ENCODE measurements at places on chromosomes 2 and 18.

DNA sequence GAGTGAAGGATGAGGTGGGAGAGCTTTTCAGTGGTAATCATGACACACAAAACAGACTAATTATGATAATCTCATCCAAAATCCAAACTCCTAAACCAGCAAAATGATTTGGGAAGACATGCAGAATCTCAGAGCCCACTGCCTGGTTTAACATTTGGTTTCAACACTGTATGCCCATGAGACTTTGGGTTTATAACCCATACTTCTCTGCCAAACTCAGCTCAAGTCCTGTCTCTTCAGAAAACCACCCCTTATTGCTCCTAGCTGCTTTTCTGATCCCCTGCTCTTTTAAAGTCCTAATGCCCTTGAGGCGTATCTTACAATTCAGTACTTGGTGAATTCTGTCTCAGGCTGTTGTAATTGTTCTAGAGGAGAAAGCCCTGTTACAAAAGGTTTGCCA is 593.0 kb upstream of the ID2 start:
- DNase-seq, result no peak

GRCh38 chr2:233255151-233255550 is 3.7 kb downstream of the ATG16L1 start:
- DNase-seq, result no peak

GRCh38 chr2:173815772-173816171 is 149.4 kb downstream of the SP3 start:
- DNase-seq, result no peak

DNA sequence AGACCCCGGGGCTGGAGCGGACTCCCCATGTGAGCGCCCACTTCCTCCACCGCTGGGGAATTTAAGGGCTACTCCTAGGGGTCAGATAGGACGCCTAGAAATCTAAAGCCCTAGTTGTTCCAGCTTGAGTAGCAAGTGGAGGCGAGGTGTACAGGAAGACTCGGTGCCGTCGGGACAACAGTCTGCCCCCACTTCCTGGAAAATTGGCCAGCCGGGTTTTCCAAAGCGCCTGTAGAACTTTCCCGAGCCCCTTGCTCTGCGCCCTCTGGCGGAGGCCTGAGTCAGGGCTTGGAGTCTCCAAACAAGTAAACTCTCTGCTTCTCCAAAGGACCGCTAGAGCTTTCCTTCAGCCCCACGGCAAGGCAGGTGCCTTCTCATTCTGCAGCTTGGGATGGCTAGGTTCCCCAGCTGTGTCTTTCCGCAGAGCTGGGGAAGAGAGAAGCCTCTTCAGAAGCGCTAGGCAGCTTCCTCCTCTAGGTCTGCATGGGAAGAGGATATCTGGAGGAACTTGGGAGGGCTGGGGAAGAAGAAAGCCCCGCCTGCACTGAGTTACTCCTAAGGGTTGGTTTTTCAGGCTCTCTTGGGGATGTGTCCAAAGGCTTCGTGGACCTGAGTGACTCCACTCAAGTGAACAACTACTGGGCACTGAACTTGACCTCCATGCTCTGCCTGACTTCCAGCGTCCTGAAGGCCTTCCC is 681 bp downstream of the SPR start:
- DNase-seq, result peak; percentile 78

GRCh38 chr2:39537150-39537549 is 100.1 kb upstream of the MAP4K3 start:
- no peak for DNase-seq

- DNase-seq, result no peak
Observed at GRCh38 chr2:8149985-8150539, 531.8 kb upstream of the ID2 start.

DNA sequence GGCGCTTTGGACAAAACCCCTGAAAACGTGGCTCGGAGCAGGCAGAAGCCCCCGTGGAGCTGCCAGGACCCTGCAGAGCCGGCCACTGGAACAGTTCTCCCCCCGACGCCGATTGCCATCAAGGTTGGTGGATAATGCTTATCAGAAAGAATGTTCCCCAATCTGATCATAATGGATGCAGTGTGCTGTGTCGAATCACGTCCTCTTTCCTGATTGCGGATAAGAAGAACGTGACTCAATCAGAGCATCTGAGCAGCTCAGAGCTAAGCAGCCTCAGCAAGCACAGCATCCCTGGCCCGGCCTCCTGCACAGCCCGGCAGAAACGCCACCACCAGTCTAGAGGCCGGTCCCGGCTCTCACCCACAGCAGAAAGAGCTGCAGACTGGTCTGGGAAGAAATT is 488.0 kb downstream of the EIPR1 start:
- DNase-seq, result no peak

DNA sequence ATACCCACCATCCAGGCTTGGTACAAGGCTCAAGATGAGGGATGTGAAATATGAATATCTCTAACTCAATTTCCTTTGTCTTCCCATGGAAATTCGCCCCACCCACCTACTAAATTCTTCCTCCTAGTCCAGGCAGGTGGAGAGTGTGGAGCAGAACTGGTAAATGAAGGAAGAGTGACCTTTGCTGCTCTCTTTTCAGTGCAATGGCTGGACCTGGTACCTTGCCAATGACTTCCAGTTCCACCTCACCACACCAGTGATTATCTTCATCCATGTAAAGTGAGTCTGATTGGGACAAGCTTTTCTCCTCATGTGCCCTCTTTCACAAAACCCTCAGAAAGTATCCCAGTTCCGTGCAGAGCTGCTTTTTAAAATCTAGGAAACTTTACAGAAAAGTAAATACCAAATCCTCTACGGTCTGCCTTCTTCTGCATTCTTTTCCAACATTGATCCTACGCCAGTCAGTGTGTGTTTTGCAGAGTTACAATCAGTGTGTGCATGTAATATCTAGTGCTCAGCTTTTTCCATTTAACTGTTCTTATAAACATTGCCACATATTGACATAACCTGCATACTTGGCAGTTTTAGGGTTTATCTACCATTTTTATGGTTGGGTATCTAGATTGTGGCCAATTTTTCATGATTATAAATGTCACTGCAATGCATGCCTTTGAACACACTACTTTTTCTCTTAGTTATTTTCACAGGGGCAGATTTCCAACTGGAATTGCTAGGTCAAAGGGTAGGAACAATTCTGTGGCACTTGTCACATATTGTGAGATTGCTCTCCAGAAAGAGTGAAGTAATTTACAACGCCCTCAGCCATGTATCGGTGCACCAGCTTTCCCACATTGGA is 86.5 kb upstream of the SEC11C start:
- no peak for DNase-seq

GRCh38 chr2:96156011-96156820 is 11.0 kb upstream of the DUSP2 start:
- peak; percentile 65 for DNase-seq

- no peak for DNase-seq
Observed at GRCh38 chr2:203359450-203359849, 31.3 kb downstream of the ABI2 start.

DNA sequence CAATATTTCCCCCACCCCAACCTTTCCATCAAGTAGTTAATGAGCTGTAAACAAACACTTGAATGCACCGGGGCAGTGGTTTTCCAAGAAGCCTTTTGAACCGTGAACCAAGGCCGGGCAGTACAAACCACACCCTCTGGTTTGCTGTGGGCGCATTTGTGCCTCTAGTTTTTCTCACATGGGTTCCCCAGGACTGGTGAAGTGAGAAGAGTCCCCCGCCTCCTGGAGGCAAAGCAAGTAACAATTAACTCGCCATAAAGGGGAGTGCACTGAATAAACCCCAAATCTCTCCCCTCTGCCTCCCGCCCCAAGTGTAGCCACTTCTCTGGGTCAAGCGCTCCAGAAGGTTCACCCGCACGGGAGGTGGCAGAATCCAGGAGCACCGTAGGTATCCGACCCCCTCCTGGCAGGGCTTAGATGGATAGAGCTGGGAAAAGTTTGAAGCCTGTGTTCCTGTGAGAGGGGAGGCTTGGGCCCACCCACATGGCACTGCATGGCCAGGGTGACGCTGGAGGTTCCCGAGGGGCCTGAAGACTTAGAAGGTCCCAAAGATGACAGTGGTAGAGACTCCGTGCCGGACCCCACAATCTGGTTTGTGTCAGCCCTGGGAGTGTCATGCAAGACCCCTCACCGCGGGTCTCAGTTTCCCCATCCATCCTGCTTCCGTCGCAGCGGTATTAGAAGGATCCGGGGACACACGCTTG is 182.2 kb downstream of the SMAD2 start:
- no peak for DNase-seq

DNA sequence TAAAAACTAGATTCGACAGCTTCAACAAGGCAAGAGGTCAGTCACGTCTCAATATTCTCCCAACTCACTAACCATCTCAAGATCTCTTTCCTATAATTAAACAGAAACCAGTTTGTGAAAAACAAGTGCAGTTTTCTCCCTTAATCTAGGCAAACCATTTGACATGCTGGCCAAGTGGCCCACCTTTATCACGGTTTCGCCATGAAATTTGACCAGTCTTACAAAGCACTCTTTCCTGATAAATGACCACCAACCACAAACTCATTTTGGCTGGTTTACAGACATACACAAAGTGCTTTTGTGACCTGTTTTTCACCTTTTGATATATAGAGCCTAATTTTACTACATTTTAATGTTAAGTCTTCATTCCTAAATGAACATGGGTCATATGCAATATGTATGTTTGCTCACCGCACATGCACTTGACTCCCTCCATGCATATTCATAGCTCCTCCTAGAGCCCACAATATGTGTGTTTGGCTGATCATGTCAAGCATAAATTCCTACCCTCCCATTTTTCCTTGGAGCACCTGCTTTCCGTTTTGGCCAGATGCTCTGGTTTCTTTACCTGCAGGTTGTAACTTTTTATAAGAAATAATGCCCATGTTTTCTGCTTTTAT is 385.1 kb downstream of the RAD51AP2 start:
- DNase-seq, result no peak

- DNase-seq, result peak; percentile 56
Observed at GRCh38 chr2:237774811-237775553, 23.6 kb upstream of the RBM44 start.

- no peak for DNase-seq
Observed at GRCh38 chr2:21037671-21038108, 6.2 kb downstream of the APOB start.

GRCh38 chr2:9665898-9666297 is 35.1 kb upstream of the YWHAQ start:
- no peak for DNase-seq

GRCh38 chr2:13227578-13227977 is 510.8 kb downstream of the TRIB2 start:
- DNase-seq, result no peak

- DNase-seq, result peak; percentile 48
Observed at GRCh38 chr2:15941871-15942710, 1.7 kb downstream of the MYCN start.

DNA sequence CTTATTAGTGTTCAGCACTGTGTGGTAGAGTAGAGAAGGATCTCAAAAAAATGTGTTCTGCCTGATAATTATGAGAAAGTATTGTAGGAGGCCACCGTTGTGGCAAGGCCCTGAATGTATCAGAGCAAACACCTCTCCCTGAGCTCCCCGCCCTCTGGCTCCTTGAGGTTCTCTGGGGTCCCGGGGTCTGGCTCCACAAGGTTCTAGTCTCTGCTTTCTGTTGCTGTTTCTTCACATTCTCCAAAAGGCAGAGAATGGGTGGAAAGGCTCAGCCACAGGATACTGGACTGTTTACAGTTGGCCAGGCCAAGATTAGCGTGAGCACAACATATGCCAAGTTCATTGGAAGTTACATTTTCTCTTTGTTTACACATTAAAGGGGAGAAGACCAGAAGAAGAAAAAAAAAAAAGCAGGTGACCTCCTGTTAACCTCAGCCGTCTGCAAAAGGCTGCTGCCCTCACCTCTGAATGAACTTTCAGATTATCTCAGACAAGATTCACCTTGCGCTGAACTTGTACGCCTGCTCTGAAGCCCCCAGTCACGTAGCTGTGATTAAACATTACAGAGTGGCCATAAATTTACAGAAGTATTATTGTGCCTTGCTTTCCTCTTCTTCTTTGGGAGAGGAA is 56.6 kb upstream of the CYP26B1 start:
- DNase-seq, result no peak

- no peak for DNase-seq
Observed at GRCh38 chr2:110707386-110707965, 24.9 kb upstream of the ACOXL start.

- no peak for DNase-seq
Observed at GRCh38 chr2:60794271-60794863, 38.3 kb downstream of the PAPOLG start.

- DNase-seq, result no peak
Observed at GRCh38 chr2:121272596-121272995, 12.4 kb downstream of the TFCP2L1 start.

- DNase-seq, result no peak
Observed at GRCh38 chr18:78728784-78729467, 250.7 kb upstream of the SALL3 start.

- no peak for DNase-seq
Observed at GRCh38 chr2:118056165-118056534, 32.1 kb upstream of the INSIG2 start.

DNA sequence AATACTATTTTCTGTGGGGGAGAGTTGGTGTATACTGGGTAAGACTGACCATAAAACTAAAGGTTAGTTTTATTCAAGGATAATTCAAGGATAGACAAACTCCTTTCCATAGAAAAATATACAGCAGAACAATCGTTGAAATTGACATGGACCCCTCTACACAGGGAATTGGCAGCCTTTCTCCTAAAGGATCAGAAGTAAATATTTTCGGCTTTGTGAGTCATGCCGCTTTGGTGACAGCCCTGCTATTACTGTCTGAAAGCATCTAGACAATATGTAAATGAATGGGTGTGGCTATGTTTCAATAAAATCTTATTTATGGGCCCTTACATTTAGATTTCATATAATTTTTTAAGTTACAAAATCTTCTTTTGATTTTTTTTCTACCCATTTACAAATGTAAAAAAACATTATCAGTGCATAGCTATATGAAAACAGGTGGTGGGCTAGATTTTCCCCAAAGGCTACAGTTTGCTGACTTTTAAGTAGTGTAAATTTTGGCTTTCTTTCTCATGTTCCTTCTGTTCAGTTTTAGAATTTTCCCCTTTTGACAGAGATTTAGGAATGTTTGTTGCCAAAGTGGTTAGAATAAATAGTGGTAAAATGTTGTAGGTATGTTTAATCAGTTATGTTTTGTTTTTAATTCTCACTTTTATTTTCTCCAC is 270.6 kb downstream of the DCC start:
- DNase-seq, result no peak

GRCh38 chr2:190771726-190772125 is 108.9 kb upstream of the GLS start:
- DNase-seq, result no peak

GRCh38 chr2:41216978-41217377 is 765.1 kb upstream of the SLC8A1 start:
- DNase-seq, result no peak

DNA sequence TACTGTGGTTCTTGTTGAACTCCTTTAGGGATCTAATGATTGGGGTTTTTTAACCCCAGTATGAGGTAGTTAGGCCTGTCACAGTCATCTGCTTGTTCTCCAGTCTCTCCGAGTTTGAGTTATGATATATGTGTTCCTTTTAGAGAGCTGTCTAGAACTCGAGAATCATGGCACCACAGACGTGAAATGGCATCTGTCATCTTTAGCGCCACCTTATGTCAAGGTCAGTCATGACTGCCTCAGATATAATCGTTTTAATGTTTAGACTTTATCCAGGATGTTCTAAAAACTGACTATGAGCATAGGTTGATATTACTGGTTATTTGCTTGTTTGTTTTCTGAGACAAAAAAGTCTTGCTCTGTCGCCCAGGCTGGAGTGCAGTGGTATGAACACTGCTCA is 112.2 kb downstream of the CEP192 start:
- no peak for DNase-seq

All from activated T-cell treated with anti-CD3 and anti-CD28 coated beads, Interleukin-2, amount 50 U/mL, for 24 hours (primary cell).